Head of caudate nucleus (tissue), 42 donors: ENCODE measurements at places on chromosomes 2 and 18.

DNA sequence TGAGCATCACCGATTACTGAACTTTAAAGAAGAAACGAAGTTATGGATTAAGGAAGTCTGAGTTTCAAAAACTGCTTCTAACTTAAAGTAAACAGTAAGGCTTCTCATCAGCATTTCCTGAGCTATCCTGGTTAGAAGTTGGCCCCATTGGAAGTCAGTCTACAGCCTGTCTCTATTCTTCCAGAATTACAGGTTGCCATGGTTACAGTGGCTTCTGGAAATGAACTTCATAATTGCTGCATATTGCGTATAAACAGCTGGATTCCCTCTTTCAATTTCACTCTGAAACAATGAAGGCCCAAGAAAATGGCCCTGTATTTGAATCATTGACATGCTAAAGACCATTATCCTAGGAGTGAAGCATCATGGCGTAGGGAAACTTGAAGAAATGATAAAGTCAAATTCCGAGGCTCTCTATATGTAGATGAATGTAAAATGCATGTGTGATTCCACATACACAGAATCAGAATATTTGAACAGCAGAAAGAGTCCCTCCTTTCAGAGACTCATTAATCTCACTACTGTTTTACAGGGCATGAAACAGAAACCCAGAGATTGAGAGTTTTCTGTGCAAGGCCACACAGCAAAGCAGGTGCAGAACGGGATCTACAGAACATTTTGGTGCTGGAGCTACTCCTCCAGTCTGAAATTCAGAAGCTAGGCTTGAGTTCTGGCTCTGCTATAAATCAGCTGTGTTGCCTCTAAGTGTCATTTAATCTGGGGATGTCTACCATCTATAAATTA lies 856.4 kb upstream of the CELF4 start:
- DNase-seq: no peak

DNA sequence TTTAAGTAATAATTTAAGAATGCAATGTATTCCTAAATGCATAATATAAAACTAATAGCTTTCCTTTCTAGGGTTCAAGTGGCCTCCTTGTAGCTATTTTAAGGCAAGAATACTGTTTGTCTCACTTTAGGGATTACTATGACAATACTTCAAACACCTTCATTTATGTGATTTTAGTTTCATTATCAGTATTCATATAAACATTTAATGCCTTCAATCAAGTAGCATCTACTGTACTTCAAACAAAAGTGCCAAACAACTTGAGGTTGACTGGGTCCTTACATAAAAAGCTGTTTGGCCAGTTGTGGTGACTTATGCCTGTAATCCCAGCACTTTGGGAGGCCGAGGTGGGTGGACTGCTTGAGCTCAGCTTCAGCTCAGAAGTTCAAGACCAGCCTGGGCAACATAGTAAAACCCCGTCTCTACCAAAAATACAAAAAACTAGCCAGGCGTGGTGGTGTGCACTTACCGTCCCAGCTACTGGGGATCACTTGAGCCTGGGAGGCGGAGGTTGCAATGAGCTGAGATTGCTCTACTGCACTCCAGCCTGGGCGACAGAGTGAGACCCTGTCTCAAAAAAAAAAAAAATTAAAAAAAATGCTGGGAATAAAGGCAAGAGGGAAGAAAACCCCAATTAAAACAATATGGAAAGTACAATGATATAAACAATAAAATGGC lies 9.3 kb downstream of the MEX3C start:
- DNase-seq: no peak

DNA sequence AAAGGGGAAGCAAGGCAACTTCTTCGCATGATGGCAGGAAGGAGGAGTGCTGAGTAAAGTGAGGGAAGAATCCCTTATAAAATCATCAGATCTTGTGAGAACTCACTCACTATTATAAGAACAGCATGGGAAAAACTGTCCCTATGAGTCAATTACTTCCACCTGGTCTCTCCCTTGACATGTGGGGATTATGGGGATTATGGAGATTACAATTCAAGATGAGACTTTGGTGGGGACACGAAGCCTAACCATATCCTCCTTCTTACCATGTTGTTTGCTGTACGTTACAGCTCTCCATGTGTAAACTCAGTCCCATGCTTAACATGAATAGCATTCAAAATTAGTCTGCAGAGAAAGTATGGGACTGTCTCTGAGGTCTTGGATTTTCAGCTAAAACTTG lies 1096.8 kb upstream of the ACVR2A start:
- DNase-seq: no peak

DNA sequence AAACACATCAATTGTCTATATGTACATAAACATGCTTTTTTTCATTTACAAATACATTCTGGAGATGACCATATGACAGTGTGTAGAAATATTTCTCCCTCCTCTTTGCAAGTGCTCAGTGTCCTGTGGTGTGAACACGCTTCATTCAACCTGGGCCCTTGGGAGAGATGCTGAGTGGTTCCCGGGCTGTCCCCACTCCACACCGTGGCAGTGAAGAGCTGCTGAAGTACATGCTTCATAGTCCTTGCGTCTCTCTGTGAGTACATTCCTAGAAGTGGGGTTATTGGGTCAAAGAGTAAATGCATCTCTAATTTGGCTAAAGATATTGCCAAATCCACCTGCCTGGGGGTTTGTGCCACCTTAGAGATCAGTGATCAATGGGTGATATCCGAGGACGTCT lies 6.5 kb upstream of the GPR35 start:
- DNase-seq: no peak

DNA sequence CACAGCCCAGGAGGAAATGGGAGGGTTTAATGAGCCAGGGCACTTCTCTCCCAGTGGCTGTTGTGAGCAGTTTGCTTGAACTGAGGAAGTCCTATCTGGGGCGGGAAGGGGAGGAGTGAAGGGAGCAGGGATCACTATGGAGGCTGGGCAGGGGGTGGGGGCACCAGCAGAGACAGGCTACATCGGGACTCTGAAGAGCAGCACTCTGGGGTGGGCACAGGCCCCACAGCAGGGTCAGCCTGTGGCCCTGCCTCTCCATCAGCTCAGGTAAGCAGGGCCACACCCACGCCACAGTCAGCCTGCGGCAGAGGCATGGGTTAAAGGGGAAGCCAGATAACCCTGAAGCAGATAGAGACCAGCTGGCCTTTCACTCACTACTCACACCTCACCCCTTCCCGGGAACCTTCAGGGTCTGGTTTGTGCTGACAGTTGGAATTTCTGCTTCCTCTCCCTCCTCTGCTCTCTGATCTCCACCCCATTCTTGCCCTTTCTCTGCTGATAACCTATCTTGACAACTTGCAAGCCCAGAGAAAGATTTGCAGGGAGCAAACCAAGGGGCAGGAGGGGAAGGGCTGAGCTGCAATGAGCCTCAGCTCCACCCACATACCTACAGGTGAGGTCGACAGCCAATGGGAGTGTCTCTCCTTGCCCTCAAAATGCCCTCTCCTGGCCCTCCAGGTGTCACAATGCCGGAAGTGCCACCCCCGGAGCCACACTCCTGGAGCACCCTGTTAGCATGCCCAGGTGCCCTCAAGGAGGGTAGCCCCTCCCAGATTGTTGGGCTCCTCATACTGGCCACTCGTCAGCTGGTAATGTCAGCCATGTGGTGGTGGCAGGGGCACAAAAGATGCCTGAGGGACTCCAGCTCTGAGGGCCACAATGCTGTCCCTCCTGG lies 3.7 kb downstream of the SIGLEC15 start:
- no peak for DNase-seq

DNA sequence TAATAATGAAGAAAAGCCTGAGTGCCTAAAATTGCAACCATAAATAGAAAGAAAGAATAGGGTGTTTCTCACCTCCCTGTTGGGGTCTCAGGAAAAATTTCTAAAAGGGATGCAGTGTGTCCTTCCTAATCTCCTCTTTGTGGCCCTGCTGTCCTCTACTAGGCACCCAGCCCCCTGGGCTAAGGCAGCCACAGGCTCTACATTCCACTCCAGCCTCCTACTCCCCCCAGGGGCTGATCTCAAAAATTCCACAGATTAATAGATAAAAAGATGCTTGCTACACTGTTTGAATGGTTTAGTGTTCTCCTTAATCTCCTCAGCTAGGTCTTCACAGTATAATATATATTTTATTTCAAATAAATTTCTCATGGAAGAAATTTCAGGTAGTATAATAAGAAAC lies 17.6 kb downstream of the SATB2 start:
- no peak for DNase-seq

DNA sequence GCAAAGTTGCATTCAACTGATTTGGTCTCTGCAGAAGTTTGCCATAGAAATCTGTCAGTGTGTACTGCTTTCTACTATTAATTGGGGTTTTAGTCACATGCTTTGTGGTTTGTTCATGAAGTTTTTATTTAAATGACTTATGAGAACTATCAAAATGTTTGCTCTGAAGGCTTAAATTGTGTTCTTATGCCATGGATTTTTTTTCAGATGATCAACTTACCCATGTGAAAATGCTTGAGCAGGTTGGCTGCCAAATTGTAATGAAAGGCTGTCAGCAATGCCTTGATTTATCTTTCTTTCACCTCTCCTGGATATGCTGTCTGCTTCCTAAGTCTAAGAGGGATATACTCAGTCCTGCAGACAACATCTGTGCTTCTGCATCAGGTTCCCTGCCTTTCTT lies 50.7 kb downstream of the FMNL2 start:
- no peak for DNase-seq

- no peak for DNase-seq
Measured at GRCh38 chr2:98944775-98945174, 8.8 kb upstream of the CRACDL start.

GRCh38 chr2:2273421-2273820 lies 57.7 kb downstream of the MYT1L start:
- DNase-seq: no peak

DNA sequence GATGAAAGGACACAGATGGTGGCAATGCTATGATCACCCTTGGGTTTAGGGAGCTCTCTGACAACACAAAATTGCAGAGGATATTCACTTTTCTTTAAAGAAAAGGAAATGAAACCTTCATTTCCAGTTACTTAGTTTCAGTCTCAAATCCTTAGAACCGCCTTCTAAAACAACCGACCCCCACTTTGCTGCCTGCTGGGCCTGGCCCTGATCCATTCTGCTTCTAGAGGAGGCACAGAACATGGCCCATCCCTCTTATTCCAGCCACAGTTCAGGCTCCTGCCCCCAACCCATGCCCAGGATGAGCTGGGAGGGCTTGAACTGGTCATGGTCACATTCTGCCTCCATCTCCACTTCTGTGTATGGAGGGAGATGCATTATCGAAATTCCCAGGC lies 311.6 kb downstream of the EN1 start:
- DNase-seq: no peak

- no peak for DNase-seq
Measured at GRCh38 chr18:42412896-42413295, 457.9 kb downstream of the PIK3C3 start.

DNA sequence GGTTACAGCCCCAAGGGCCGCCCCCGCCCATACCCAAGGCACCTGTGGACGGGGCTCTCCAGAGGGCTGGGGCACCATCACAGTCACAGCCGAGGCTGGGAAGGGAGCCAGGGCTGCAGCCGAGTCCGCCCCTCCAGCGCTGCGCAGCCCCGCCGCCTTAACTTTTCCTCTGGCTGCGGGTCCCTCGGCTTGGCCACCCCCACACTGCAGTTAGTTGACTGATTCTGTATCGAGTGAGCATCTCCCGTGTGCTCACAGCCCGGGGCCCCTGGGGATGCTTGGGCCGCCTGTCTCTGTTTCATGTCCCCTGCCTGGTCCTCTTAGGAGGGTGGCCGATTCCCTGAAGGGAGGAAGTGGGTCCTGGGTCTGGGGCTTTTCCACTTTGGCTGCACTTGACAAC lies 33.7 kb downstream of the EMILIN2 start:
- DNase-seq: no peak

- DNase-seq: no peak
Measured at GRCh38 chr2:44877417-44877816, 64.1 kb upstream of the SIX3 start.

- no peak for DNase-seq
Measured at GRCh38 chr2:206154197-206154596, 5.0 kb downstream of the NDUFS1 start.

GRCh38 chr18:8610459-8610851 lies 1.2 kb downstream of the RAB12 start:
- DNase-seq: no peak

DNA sequence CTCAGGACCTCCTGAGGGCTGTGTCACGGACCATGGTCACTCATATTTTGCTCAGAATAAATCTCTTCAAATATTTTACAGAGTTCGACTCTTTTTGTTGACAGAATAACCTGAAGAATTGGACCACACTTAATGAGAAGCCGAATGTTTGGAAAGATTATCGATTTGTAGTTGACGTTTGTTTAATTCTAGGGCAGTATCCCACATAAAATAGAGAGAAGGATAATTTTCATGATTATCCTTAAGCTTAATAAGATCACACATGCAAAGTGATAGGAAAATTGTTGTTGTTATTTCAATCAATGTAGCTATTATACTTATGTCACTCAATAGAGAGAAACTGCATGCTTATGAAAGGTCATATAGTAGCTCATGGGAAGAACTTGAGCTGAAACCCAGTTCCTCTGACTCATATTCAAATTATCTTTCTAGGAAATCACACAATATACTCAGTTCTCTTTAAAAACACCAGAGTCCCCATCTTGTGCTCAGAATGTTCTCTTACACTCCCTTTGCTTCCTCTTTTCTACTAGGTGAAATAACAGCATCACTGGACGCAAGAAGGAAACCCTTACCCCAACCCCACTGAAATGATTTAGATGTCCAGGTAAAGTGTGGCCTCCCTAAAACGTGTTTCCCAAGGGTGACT lies 982.1 kb downstream of the TSN start:
- no peak for DNase-seq

DNA sequence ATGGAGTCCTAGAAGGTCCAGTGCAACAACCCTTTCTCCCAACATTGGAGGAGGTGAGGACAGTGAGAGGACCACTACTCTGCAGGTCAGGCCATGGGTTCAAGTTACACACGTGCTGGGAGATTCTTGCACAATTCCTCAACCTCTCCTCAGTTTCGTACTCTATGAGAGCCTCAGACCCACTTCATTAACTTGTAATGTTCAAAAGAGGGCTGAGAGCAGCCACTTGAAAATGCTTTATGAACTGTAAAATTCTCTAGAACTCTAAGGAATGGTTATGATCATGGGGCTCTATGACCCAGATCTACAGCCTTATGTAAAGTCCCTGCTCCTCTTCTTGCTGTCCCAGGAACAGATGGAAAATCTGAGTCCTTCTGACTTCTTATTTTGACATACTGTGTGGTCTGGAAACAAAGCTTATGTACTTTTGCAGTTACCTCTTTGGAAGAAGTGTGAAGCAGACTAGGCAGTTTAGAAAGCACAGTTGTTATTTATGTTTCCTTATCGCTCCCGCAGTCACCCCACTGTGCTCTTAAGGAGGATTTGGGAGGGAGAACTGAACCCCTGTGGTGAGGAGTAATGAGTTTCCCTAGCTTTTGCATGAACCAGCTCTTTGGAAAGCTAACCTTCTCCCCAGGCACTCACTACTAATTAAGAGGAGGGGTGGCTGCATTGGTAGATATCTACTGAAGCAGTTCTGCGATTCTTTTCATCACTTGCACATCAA lies 296.6 kb downstream of the LRRTM1 start:
- no peak for DNase-seq

GRCh38 chr18:32469190-32469651 lies 1.5 kb downstream of the GAREM1 start:
- DNase-seq: peak; percentile 61

GRCh38 chr18:45373286-45373880 lies 241.9 kb upstream of the SLC14A2 start:
- DNase-seq: no peak
